ENCODE measurements at places on chromosomes 1 and 21.

DNA sequence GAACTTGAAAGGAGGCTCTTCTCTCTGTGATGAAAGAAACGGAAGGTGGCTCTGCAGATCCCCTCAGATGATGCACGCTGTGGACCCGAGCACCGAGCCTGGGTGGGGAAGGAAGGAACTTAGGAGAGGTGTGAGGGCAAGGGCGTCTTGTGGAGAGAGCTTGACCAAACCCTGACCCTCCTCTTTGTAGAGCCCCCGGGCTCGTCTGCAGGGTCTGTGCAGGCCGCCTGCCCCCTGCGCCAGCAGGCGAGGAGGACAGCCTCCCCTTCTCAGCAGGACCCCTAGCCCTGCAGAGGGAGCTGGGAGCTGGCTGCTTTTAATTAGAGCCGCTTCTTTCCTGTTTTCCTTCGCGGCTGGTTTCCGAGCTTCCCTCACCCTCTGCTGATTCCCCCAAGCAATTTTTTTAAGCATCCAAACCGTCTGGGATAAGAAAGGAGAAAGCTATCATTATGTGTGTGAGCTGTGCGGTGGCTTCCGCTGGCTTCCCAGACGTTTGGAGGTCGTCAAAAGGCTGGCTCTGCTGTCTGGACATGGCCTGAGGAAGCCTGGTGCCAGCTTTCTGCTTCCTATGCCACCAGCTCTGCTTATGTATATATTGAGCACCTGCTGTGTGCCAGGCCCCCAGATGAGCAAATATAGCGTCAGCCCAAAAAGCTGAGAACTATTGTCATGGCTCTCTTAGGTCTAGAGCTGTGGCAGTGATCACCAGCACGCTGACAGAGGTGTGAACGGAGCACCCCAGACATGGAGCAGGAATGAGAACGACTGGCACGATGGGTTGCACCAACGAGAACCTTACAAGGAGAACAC is 160.2 kb upstream of the IRF2BP2 start:
- no peak for DNase-seq

DNA sequence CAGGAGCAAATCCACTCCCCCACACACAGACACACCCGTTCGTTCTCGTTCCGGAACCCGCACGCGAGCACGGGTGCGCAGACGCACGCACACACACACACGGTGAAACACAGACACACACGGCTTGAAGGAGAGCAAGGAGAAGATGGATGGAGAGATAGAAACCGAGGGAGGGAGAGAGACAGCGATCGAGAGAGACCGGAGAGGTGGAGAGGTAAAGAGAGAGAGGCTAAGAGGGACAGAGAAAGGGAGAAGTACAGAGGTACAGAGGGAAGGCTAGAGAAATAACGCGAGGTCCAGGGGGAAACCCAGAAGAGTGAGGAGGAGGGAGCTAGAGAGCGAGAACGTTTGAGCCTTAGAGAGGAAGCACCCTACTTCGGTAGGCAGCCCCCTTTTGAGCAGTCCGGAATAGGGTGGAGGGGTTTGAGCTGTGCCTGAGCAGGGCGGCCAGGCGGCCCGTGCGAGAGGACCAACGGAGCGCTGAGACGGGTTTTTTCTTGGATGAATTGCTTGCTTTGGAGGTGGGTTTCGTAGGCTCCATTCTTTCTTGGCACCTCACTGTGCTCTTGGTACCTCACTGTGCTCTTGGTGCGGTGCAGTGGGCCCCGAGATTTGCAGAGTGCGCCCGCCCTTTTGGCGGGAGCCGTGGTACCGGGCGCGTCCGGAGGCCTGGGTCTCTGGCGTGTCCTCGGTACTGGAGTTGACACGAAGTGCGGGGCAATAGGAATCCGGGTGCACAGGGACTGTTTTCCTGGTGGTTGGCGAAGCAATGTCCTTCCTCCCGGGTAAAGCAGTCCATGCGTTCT is 88.4 kb upstream of the RHOU start:
- no peak for DNase-seq

DNA sequence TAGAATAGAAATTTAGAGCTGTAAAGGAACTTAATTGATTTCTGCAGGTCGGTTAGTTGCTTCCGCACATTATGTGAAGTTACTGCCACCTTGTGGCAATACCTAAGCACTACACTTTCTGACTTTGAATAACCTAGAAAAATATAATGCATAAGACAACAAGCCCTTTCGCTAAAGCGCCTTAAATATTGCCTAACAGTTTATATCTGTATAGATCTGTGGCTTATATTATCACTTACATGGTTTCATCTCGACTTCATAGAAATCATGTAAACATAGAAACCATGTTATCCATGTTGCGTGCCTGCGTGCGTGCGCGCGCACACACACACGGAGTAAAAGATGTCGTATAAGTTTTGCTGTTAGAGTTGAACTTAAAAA is 10.9 kb upstream of the IFI16 start:
- DNase-seq, result no peak

DNA sequence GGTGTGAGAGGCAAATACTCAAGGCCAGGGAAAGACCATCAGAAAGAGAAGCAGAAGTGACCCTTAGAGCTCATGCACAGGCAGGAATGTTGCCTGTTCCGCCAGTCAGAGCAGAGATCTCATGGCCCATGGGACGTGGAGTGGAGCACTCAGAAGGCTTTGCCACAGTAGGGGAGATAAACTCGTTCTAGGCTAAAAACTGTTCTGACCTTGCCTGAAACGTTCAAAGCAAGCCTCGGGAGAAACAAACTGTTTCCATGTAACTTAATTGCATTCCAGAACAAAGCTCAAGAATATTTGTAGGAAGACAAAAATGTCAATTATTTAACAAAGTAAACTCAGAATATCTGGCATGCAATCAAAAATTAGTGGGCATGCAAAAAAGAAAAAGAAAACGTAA is 20.7 kb upstream of the SLC19A1 start:
- no peak for DNase-seq

DNA sequence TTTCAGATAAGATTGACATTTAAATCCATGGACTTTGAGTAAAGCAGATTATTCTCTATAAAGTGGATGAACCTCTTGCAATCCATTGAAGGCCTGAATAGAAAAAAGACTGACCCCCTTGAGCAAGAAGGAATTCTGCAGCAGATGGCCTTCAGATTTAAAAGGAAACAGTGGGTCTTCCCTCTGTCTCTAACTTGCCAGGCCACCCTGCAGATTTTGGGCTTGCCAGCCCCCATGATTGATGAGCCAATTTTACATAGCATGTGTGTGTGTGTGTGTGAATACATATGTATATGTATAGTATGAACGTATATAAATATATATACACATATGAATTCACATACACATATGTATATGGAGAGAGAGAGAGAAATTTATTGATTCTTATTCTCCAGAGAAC is 113.4 kb downstream of the GRIK1 start:
- no peak for DNase-seq

All from activated T-helper 1 cell treated with anti-CD3 and anti-CD28 coated beads, Interleukin-2, amount 50 U/mL, for 16 hours (primary cell).